ENCODE measurements at places on chromosomes 4 and X.

DNA sequence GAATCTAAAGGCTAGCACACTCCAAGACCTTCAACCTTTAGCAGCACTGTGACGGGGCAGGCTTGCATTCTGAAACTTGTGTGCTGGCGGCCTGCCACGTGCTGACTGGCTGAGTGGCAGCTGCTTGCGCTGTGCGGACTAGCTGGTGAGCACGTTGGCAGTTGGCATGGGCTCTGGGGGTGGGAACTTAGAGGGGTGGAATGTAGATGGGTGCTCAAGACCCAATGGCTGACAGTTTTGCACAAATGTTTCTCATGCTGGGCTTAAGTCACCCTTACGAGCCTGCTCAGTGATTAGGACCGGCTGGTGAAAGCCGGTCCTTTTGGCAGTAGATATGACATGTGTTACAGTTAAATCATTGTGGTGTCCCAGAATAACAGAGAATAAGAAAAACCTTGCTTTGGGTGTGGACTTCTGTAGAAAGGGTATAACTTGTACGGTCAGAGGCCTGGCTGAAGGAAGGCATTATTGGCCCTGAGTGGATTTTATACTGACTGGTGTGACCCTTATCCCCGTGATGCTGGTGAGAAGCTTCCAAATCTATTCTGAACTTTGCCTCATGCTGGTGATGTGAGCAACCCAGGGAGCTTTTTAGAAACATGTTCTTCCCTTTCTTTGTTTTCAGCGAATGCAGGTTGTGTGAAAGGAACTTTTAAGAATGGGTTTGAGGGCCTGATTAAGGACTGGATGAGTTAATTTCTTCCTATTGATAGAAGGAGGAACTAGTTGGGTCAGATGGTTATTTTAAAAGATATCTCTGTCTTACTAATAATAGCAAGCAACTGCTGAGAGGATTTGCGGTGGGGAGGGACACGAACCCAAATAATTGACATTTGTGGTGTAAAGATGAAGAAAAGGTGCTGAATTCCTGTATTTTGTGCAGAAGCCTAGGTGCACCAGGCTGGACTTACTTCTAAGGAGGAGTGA, 107.4 kb upstream of the SLC4A4 start:
- H3K27me3 ChIP-seq = no peaks in the 10 kb centered on the region
- H3K36me3 ChIP-seq = peaks cover 9% of the 10 kb centered on the region
- H3K4me1 ChIP-seq = peaks cover 61% of the 10 kb centered on the region
- no peak for DNase-seq

GRCh38 chrX:70033348-70034051, 16.2 kb downstream of the AWAT2 start:
- DNase-seq = no peak
- H3K27me3 ChIP-seq = no peaks in the 10 kb centered on the region
- no peak overlapping the region for H3K4me3 ChIP-seq
- H3K4me1 ChIP-seq = peaks cover 1% of the 10 kb centered on the region
- H3K27ac ChIP-seq = no peak overlapping the region
- no peaks in the 10 kb centered on the region for H3K36me3 ChIP-seq

DNA sequence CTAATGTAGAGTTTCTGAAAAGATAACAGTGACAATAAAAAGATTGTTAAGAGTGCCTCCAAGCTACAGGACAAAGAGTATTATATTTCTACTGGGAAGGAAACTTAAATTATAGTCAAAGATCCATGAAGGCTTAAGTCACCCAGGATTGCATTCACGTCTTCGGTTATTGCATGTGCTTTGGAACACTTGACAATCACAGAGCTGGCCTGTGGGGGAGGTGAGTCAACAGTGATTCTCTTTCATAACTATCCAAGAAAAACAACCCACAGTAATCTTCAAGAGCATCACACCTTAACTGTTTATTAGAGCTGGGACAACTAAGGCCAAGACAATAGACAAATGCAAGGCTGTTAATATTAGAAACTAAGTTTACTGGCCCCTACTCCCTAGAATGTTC, 40.3 kb downstream of the PDGFC start:
- H3K36me3 ChIP-seq = peaks cover 22% of the 10 kb centered on the region
- no peak overlapping the region for H3K4me3 ChIP-seq
- H3K27ac ChIP-seq = peak overlapping the region; percentile 29
- H3K27me3 ChIP-seq = no peaks in the 10 kb centered on the region

DNA sequence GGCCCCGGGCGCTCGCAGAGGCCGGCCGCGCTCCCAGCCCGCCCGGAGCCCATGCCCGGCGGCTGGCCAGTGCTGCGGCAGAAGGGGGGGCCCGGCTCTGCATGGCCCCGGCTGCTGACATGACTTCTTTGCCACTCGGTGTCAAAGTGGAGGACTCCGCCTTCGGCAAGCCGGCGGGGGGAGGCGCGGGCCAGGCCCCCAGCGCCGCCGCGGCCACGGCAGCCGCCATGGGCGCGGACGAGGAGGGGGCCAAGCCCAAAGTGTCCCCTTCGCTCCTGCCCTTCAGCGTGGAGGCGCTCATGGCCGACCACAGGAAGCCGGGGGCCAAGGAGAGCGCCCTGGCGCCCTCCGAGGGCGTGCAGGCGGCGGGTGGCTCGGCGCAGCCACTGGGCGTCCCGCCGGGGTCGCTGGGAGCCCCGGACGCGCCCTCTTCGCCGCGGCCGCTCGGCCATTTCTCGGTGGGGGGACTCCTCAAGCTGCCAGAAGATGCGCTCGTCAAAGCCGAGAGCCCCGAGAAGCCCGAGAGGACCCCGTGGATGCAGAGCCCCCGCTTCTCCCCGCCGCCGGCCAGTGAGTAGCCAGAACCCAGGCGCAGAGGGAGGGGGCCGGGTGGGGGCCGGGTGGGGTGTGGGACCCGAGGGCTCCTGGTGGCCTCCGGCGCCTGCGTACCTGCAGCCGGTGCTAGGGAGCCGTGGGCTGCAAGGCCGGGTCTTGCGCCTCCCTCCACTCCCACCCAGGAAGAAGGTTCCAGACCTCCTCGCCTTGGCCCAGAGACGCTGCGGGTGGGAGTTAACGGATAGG, 534 bp downstream of the MSX1 start:
- peaks cover 85% of the 10 kb centered on the region for H3K27me3 ChIP-seq
- H3K4me1 ChIP-seq = peaks cover 14% of the 10 kb centered on the region
- no peaks in the 10 kb centered on the region for H3K36me3 ChIP-seq
- peak overlapping the region; percentile 70 for H3K4me3 ChIP-seq
- no peak for DNase-seq
- H3K27ac ChIP-seq = no peak overlapping the region

DNA sequence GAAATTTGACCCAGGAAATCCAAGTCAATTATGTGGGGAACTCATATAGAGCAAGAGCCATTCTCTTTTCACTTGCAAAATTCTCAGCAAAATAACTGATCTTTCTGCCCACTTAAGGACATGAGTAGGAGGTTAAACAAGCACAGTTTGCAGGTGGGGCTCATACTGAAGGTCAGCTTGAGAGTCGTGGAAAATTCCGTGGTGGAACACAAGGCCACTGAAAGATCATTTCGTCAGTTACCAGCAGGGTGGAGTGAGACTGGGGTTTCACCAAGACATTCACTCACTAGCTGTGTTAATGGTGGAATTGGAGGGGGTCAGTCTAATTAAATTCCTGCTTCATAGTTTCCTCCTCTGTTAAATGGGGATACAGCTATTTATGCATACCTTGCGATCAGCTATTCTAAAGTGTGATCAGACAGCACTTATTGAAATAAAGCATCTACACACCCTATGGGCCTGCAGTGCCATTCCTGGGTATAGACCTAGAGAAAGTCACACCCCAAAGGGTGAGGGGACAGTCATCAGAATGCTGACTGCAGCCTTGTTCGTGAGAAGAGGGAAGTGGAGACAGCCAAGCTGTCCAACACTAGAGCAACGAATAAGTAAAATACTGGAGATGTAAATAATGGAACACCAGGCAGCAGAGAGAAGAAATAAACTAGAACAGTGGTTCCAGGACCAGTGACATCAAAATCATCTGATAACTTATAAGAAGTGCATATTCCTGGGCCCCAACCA, 42.7 kb upstream of the CLNK start:
- H3K27ac ChIP-seq = no peak overlapping the region
- H3K36me3 ChIP-seq = no peaks in the 10 kb centered on the region
- peaks cover 2% of the 10 kb centered on the region for H3K4me1 ChIP-seq
- no peak for DNase-seq
- H3K27me3 ChIP-seq = no peaks in the 10 kb centered on the region

DNA sequence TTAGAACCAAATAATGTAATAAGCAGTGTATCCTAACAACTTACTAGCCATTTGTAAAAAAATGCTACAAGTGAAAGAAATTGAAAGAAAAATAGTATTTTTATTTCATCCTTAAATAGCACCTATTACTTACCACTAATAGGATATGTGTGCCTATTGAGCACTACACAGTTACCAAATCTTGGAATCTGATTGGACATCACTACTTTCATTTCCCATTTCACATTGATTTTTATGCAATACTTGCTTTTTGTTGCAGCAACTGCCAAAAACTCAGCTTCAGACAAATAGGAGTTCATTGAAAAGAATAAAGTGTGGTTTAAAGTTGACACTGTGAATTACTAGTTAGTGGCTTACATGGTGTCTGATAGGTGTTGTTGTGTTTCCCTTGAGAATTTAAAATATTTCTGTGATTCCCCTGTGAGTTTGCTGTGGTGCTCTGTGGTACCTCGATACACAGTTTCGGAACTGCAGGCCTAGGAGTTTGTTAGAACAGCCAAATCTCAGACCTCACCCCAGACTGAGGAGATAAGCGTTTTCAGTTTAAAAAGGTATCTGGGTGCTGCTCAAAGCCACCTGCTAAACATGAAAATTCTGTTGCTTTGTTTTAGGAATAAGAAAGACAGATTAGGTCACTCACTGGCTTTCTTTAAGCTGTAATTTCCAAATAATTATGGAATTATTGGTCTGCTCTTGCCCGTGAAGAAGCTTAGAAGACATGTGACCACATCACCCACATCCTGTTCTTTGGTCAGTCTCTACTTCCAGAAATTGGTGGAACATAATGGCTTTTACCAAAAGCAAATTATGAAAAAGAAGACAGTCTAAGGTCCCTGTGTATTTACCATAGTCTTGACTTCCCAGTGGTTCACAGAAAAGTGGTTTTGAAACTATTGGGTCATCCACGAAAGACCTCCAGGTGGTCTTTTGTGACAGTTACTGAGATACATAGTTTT, 97.8 kb downstream of the SYTL5 start:
- peaks cover 7% of the 10 kb centered on the region for H3K36me3 ChIP-seq
- no peak overlapping the region for H3K27ac ChIP-seq
- H3K4me1 ChIP-seq = peaks cover 2% of the 10 kb centered on the region
- no peaks in the 10 kb centered on the region for H3K27me3 ChIP-seq
- DNase-seq = no peak

- H3K4me1 ChIP-seq = no peaks in the 10 kb centered on the region
- no peak overlapping the region for H3K4me3 ChIP-seq
- no peak for DNase-seq
- no peaks in the 10 kb centered on the region for H3K36me3 ChIP-seq
- H3K27ac ChIP-seq = no peak overlapping the region
These were observed 158.8 kb upstream of the PJA1 start for GRCh38 chrX:69323786-69324720.

GRCh38 chr4:77465271-77465670, 140.3 kb upstream of the CXCL13 start:
- peaks cover 7% of the 10 kb centered on the region for H3K27me3 ChIP-seq
- DNase-seq = no peak
- no peak overlapping the region for H3K4me3 ChIP-seq
- H3K27ac ChIP-seq = no peak overlapping the region
- H3K36me3 ChIP-seq = no peaks in the 10 kb centered on the region
- no peaks in the 10 kb centered on the region for H3K4me1 ChIP-seq

DNA sequence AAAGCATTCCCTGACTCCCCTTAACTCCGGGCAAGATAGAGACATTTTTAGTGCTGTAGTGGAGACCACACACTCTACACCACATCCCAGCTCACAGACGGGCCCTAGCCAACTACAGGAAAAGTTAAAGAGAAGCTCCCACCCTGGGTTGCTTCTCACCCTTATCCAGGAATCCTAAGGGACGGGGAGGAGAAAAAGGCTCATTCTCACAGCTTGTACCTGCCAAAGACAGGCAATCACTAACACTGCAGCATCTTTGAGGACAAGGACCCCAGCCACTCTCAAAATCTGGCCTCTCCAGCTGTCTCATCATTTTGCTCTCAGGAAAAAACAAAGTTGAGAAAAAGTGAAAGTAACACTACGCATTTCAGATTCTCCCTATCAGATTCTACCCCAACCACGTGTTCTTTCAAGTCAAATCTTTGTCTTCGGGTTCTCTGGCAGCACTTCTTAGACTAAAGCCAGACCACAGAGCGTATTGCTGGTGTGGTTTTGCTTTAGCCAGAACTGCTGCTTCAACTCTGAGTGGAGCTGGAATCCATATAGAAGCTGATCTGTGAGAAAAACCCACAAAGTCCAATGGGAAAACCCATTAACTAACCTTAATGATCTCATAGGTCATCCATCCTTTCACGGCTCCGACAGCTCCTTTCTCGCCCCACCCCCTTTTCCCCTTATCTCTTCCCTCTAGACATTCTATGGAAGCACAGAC, 605.9 kb upstream of the DIPK2B start:
- no peak for DNase-seq
- H3K4me1 ChIP-seq = peaks cover 26% of the 10 kb centered on the region
- no peaks in the 10 kb centered on the region for H3K27me3 ChIP-seq
- peaks cover 9% of the 10 kb centered on the region for H3K36me3 ChIP-seq
- no peak overlapping the region for H3K4me3 ChIP-seq
- H3K27ac ChIP-seq = peak overlapping the region; percentile 83

DNA sequence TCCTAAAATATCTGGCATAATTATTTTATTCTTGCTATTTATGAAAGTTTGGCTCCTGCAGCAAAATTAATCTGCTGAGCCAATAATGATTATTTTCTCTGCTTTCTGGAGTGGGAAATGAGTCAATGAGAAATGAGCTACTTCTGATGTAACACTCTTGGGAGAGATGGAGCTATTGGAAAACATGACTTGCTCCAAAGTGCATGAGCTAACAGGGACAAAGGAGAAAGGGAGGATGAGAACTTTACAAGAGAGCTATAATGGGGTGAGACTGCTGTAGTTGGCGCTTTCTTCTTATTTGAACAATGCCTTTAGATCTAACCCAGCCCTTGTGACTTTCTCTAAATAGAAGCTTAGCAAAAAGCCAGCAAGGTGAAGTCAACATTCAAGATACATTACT, 615.1 kb downstream of the ANKRD50 start:
- H3K4me1 ChIP-seq = no peaks in the 10 kb centered on the region
- H3K27ac ChIP-seq = no peak overlapping the region
- H3K36me3 ChIP-seq = peaks cover 1% of the 10 kb centered on the region
- H3K27me3 ChIP-seq = no peaks in the 10 kb centered on the region

- no peaks in the 10 kb centered on the region for H3K27me3 ChIP-seq
- no peaks in the 10 kb centered on the region for H3K4me1 ChIP-seq
- H3K4me3 ChIP-seq = no peak overlapping the region
- no peaks in the 10 kb centered on the region for H3K36me3 ChIP-seq
- DNase-seq = no peak
These were observed 469.2 kb upstream of the DIPK2B start for GRCh38 chrX:45669715-45670340.

DNA sequence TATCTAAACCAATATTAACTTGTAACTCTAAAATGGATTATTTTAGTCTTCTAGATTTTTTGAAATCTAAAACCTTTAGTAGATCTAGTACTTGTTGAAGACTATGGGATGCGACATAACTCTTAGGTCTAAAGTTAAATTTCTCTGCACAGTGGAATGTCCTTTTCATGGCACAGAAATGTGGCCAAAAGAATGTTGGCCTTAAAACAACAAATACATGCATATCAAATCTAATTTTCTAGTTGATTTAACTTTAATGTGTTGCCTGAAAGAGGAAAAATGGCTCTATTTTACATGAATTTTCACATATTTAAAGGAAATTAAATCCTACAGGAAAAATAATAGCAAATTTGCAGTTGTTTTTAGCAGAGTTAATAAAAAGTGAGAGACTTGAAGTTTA, 30.3 kb downstream of the NFKB1 start:
- H3K4me1 ChIP-seq = peaks cover 3% of the 10 kb centered on the region
- H3K36me3 ChIP-seq = no peaks in the 10 kb centered on the region
- no peak for DNase-seq
- H3K4me3 ChIP-seq = no peak overlapping the region
- H3K27me3 ChIP-seq = no peaks in the 10 kb centered on the region
- H3K27ac ChIP-seq = no peak overlapping the region

Measured in progenitor cell of endocrine pancreas (in vitro differentiated cells).